ENCODE measurements at places on chromosomes 6 and 20. TPM values are rescaled to one million over a fixed set of nuclear protein-coding genes. Genes with fewer than 3 reads are reported as not detected.

The C6orf58 gene
- 1.3 TPM for polyA plus RNA-seq

The PRR18 gene
- polyA plus RNA-seq, result 0.21 TPM

The WFDC5 gene
- not detected for polyA plus RNA-seq

The SUMO4 gene
- 0.62 TPM for polyA plus RNA-seq

The GDAP1L1 gene
- polyA plus RNA-seq, result 0.11 TPM

The MTRF1L gene
- polyA plus RNA-seq, result 26.3 TPM

The PLCB4 gene
- 15.7 TPM for polyA plus RNA-seq

The METTL24 gene
- 14.7 TPM for polyA plus RNA-seq

The SLC32A1 gene
- 1.4 TPM for polyA plus RNA-seq

The PFDN6 gene
- 83.4 TPM for polyA plus RNA-seq

The SEL1L2 gene
- polyA plus RNA-seq, result not detected

The OR2J3 gene
- polyA plus RNA-seq, result not detected

The VPS16 gene
- 34.5 TPM for polyA plus RNA-seq

The DEFB124 gene
- polyA plus RNA-seq, result not detected

The HMGCLL1 gene
- polyA plus RNA-seq, result 3.5 TPM

The ANGPT4 gene
- polyA plus RNA-seq, result 0.15 TPM

The FAM184A gene
- polyA plus RNA-seq, result 10.3 TPM

The TREM1 gene
- not detected for polyA plus RNA-seq

The TNXB gene
- polyA plus RNA-seq, result 2.5 TPM

The DLK2 gene
- 0.90 TPM for polyA plus RNA-seq

The TREML2 gene
- 0.10 TPM for polyA plus RNA-seq

The CNPY3 gene
- 59.3 TPM for polyA plus RNA-seq

The SLC22A2 gene
- 14.5 TPM for polyA plus RNA-seq

The SPATS1 gene
- polyA plus RNA-seq, result not detected

The BLTP3A gene
- polyA plus RNA-seq, result 13.2 TPM

The SLC17A9 gene
- polyA plus RNA-seq, result 1.1 TPM

The SLC22A3 gene
- polyA plus RNA-seq, result 4.3 TPM

The HSPA1L gene
- 4.3 TPM for polyA plus RNA-seq

The KCNK5 gene
- polyA plus RNA-seq, result 9.3 TPM

The CPNE5 gene
- polyA plus RNA-seq, result 10.1 TPM

The HSPA1A gene
- polyA plus RNA-seq, result 87.1 TPM

The HUS1B gene
- not detected for polyA plus RNA-seq

The ARFGEF3 gene
- 6.2 TPM for polyA plus RNA-seq

The LY6G6C gene
- polyA plus RNA-seq, result 0.22 TPM

The UNC5CL gene
- 6.0 TPM for polyA plus RNA-seq

The POU5F1 gene
- 1.2 TPM for polyA plus RNA-seq

The CNR1 gene
- polyA plus RNA-seq, result 0.88 TPM

The MLN gene
- polyA plus RNA-seq, result 2.0 TPM

The ELOVL5 gene
- 76.8 TPM for polyA plus RNA-seq

The TAAR8 gene
- not detected for polyA plus RNA-seq

The DDAH2 gene
- polyA plus RNA-seq, result 157 TPM

The RHAG gene
- 0.80 TPM for polyA plus RNA-seq

The KIF25 gene
- polyA plus RNA-seq, result 0.47 TPM

The HBS1L gene
- polyA plus RNA-seq, result 77.3 TPM

The TNFAIP3 gene
- 7.2 TPM for polyA plus RNA-seq

The MTFR2 gene
- 3.7 TPM for polyA plus RNA-seq

Measured in right renal cortex interstitium (tissue), 3 donors.